ENCODE measurements at places on chromosomes 5 and 9. TPM values are rescaled to one million over a fixed set of nuclear protein-coding genes. Genes with fewer than 3 reads are reported as not detected.
A peak's percentile ranks its signal among the peaks of the same experiment; 100 is the strongest.

Gene MRPS2
- 24.4 TPM for total RNA-seq

Gene TMEM252
- total RNA-seq: not detected

Gene HRH2
- 0.38 TPM for total RNA-seq

Gene LHX3
- total RNA-seq: not detected

Gene TIMD4
- total RNA-seq: not detected

Gene PCDHA1
- total RNA-seq: not detected

Gene LRRC70
- total RNA-seq: 0.20 TPM

Gene MTX3
- 12.8 TPM for total RNA-seq

Gene CHSY3
- total RNA-seq: 19.7 TPM

Gene C9orf152
- not detected for total RNA-seq

GRCh38 chr5:45862763-45863162 is 166.6 kb upstream of the HCN1 start:
- DNase-seq: no peak

- DNase-seq: no peak
These were observed 108.5 kb downstream of the NFIB start for GRCh38 chr9:14205463-14205862.

DNA sequence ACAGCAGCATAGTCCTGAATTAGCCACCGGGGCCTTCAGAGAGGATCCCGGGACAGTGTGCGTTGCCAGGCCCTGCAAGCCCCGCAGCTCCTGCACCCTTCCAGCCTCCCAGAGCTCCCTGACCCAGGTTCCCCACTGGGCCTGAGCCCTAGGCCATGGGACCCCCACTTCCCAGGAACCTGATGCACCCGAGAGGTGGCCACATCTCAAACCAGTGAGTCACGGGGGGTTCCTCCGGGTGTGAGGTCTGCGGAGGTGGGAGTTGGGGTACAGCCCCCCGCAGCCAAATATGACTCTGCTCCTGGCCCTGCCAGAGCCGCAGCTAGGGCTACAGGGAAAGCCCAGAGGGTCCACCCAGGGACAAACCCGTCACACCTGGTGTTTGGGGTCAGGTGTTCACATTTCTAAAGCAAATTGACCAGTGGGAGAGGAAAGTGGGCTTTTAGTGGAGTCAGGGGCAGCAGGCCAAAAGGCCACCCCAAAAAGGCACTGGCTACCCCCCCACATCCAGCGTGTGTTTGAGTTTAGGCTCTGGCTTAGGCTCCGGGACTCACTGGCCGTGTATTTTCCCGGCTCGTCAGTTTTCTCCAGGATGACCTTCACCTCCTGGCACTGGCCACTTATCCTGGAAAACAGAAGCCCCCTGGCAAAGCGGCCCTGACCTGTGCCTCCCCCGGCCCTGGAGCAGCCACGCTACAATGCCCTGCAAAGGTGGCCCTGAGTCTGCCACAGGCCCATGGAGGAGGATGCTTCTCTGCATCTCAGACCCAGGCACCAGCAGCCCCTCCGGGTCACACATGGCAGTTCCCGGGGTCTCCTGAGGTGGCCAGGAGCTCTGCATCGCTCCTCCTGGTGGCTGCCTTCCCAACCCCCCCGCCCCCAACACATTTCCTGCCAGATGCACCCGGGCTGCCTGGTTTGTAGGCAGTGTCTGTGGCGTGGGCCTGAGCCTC is 17.4 kb upstream of the OBP2B start:
- peak; percentile 68 for DNase-seq

- no peak for DNase-seq
These were observed 376.4 kb downstream of the CTNND2 start for GRCh38 chr5:11527652-11528349.

DNA sequence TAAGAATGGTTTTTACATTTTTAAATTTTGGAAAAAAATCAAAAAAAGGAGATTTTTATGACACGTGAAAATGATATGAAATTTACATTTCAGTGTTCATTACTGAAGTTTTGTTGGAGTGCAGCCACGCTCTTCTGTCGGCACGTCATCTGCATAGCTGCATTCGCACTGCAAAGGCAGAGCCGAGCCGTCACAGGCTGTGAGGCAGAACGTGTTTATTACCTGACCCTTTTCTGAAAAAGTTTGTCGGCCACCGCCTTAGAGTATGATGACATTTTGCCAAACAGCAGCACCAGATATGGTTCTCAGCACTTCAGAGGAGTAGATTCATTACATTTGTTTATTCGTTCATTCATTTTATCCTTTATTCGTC is 24.1 kb downstream of the HRH2 start:
- DNase-seq: peak; percentile 53

DNA sequence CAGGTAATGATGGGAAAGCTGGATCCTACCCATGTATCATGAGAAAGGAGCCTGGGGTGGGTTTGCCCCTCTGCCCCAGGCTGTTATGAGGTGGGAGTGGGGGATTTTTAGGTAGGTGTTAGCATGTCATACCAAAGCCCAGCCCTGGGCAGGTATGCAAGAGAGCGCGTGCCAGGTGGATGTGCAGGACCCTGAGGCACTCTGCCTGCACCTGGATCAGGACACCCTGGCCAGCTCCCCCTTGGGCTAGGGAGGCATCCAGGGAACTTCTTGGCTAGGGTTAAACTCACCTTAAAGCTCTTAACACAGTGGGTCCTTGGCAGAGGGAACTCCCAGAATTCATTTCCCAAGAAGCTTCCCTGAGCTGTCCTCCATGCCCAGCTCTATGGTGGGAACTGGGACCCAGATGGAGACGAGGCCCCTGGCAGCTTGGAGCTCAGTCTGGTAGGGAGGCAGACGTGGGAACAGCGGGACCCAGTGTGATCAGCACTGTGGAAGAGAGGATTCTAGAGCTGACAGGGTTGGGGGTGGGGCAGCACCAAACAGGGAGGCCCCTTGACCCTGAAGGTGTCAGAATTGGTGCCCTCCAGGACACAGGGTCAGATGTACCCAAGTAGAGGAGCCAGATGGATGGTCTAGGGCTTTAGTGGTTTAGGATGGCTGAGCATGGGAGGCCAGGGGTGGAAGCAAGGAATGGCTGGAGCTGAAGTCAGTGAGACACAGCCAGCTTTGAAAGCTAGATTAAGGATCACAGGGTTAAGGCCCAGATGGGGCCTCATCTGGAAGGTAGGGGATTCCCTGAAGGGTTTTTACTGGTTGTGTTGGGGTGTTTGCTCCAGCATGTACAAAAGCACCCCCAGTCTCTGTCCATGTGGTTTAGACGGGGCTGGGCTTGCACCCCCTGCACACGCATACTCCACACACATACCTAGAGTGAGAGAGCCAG is 2.2 kb upstream of the PRR7 start:
- no peak for DNase-seq

- no peak for DNase-seq
These were observed 68.7 kb upstream of the WDR41 start for GRCh38 chr5:77560677-77561263.

GRCh38 chr5:88145611-88146467 is 122.8 kb downstream of the TMEM161B start:
- DNase-seq: no peak

DNA sequence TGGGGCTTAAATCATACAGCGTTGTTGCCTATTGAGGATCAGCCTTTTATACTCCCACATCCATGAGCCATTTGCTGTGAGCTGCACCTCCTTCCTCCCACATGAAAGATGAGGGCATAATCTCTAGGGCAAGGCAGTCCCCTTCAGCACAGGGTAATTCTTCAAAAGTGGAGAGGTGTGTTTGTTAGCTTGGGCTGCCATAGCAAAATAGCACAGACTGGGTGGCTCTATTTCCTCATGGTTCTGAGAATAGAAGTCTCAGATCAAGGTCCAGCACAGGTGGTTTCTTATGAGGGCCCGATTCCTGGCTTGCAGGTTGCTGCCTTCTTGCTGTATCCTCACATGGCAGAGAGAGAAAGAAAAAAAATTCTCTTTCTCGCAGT is 121.8 kb upstream of the SLC12A2 start:
- DNase-seq: no peak

- DNase-seq: no peak
These were observed 78.1 kb downstream of the RICTOR start for GRCh38 chr5:38996123-38996522.

DNA sequence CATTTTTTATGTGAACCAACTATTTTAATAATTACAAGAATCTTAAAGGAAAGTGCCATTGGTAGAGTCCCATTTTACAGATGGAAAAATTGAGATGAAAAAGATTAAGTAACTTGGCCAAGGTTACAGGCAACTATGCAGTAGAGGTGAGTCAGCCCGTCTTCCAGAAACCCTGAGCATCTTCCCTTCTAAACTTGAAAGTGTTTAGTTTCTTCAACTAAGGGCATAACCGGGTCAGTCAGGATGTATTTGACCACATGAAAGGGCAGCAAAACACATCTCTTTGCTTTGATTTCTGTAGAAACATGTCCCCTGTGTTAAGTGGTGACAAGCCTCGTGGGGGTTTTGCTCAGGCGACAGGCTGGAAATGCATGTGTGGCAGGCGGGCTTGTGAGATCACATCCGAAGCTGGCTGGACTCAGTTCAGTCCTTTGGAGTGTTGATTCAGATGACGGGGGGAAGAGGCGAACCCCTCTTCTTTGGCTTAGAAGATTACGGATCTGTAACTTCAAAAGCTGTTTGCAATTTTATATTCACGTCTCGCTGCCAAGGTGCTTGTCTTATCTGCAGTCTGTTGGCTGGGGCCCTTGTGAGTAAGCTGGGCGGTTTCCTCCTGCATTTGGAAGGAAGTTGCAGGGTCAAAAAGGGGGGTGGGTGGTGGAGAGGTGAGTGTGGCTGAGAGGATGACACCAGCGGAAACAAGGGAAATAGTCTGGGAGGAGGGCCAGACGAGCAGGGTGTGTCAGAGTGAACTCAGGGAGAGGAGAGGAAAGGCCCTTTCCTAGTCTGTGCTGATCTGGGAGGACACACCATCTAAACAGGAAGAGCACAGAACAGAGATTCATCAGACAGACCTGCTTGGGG is 78.9 kb upstream of the RPS23 start:
- DNase-seq: no peak

DNA sequence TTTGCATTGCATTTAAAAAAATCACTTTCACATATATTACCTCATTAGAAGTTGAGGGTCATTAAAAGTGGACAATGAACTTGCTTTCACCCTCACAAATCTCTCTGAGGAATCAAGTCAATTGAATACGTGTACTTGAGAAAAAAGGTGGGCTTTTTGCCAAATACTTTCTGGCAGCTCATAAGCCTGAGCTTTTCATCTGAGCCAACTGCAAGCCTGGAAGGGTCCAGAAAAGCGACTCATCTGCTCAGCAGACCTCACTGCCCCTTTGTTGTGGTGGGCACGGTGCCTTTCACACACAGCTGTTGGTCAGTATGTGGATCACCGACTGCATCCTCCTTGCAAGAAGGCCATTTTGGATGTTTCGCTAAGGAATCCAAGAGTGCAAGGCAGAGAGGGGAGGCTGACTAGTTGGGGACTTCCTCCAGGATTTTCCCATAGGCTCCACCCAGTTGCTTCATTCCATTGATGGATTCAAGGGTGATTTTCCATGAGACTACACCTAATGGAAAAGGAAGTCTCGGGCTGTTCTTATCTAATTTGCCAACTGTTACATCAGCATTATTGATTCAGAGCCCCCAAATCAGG is 564.7 kb downstream of the PDE4D start:
- DNase-seq: no peak

DNA sequence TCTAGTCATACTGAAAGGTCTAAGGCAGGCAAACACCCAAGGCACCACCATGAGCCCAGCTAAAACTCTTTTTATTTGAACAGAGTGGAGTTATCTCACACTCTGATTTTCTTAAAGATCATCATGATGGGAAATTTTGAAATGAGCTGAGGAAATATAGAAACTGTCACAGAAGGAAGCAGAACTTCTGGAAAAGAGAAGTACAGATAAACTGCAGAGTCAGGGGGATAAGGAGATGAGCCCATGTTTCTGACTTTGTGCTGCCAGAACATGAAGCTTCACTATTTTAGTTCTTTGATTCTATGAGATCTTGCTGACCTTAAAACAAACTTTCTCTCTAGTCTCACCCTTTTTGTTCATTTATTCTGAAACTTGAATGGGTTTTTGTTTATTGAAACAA is 406.5 kb upstream of the EDIL3 start:
- no peak for DNase-seq

- DNase-seq: no peak
These were observed 130.8 kb downstream of the C9orf152 start for GRCh38 chr9:110076894-110077725.

- DNase-seq: no peak
These were observed 198.8 kb upstream of the EFNA5 start for GRCh38 chr5:107869438-107870115.

DNA sequence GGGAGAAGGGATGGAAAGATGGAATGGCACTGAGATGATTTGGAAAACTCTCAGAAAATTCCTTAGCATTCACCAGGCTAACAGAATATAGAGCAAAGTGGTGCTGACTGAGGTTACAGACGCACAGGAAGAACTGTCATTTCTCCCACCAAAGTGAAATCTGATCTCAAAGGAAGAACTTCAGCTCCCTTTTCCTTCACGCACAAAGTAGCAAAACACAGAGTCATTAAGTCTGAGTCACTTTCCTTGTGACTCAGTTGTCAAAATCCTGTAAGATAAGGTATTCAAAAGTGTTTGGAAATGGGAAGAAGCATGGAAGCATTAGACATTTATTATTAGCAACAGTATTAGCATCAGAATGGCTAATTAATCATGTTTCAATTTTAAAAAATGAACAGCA is 11.7 kb downstream of the MPDZ start:
- no peak for DNase-seq

GRCh38 chr5:55232985-55233928 is at the start of gene CCNO:
Gene CCNO (minus strand): TSS chr5:55233608. CDS start chr5:55233523, 85 bp downstream.
- no peak for DNase-seq

DNA sequence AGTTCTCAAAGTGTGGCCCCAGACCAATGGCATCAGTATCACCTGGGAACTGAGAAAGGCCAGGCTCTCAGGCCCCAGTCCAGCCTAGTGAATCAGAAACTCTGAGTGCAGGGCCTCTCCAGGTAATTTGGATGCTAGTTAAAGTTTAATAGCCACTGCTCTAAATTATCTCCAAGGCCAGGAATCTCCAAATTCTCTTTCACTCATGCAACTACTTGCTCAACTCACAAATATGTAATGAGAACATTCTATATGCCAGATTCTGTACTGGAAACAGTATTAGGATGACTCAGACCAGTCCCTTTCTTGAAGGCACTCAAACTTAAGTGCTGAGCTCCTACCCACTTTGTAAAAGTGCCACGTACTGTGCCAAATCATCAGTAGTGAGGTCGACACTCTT is 84.6 kb downstream of the PAPPA start:
- DNase-seq: no peak

DNA sequence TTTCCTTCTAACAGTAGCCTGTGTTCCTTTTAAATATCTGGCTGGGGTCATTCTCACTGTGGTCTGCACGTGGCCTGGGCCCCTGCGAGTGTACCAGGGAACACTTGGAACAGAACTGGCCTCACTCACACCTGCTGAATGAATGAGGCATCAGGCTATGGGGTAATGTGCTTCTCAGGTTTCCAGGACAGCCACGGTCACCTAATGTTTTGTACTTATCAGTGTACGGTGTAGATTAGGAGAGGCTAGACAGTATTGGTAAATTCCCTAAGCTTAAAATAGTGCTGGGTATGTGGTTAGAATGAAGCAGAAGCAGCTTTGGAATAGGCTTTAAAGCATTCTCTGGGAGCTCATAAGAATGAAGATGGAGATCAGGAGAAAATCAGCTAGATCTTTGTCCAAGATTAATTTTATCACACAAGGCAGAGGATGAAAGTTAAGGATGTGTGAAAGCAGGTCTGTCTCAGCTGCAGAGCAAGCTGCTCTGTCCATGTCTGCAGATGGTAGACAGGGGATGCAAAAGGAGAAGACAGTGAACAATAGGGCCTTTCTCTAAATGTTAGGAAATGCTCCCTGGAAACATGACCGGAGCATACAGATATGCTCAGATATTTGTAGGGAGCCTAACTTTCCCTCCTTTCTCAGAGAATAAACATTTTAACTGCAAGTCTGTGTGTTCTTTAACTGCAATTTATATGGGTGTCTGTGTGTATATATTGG is 267.5 kb downstream of the NR3C1 start:
- no peak for DNase-seq

GRCh38 chr5:112119508-112119907 is 299.6 kb downstream of the EPB41L4A start:
- no peak for DNase-seq

All from chondrocyte (in vitro differentiated cells).